ENCODE measurements at places on chromosomes 3 and 15. TPM values are rescaled to one million over a fixed set of nuclear protein-coding genes. Genes with fewer than 3 reads are reported as not detected.
A peak's percentile ranks its signal among the peaks of the same experiment; 100 is the strongest.

ACOX2 gene
- total RNA-seq: 2.2 TPM

DET1 gene
- 5.1 TPM for total RNA-seq

FYTTD1 gene
- total RNA-seq: 69.8 TPM

SUCLG2 gene
- total RNA-seq: 75.2 TPM

KY gene
- not detected for total RNA-seq

PRR20G gene
- total RNA-seq: not detected

MAGI1 gene
- total RNA-seq: 3.5 TPM

LTK gene
- 4.3 TPM for total RNA-seq

ATP8B4 gene
- 0.34 TPM for total RNA-seq

RASL12 gene
- not detected for total RNA-seq

- DNase-seq: peak; percentile 98
Observed at GRCh38 chr15:75043509-75044257, 20.3 kb downstream of the PPCDC start.

GRCh38 chr3:135736740-135737139 lies 228.8 kb upstream of the PPP2R3A start:
- DNase-seq: peak; percentile 15

- DNase-seq: peak; percentile 39
Observed at GRCh38 chr3:119469418-119470189, 841 bp downstream of the POGLUT1 start.

- DNase-seq: no peak
Observed at GRCh38 chr3:193756536-193756935, 163.5 kb downstream of the OPA1 start.

GRCh38 chr3:190303884-190304283 lies 18.4 kb downstream of the CLDN1 start:
- no peak for DNase-seq

DNA sequence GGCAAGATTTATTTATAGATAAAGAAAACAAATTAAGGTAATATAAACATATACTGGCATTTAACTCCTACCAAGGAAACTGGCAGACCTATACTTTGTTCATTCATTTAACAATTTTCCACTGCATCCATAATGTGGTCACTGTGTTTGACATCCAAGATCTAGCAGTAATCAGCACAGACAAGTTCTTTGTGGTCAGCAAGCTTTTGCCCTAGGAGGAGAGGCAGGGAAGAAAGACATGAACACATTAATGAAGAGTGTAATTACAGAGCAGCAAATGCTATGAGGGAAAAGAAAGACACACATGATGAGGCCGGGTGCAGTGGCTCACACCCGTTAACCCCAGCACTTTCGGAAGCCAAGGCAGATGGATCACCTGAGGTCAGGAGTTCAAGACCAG lies 34.4 kb downstream of the SUCLG2 start:
- DNase-seq: no peak

DNA sequence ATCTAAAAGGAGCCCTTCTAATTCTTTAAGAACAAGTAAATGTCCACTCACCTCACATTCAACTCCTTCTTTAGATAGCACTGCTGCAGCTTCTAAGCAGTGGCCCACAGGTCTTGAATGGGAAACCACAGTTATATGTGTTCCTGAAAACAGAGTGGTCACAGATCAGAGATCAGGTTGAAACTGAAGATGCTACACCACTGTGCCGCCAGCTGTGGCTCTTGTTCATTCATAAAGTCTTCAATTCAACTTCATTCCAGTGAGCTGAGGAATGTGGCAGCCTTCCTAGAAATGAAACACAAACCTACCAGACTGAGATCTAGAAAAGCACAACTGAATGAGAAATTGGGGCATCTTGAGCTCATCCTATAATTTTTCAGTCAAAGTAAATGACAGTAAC lies 4.0 kb downstream of the PDHB start:
- no peak for DNase-seq

GRCh38 chr3:48633256-48633655 lies 2.0 kb downstream of the SLC26A6 start:
- DNase-seq: no peak

- DNase-seq: no peak
Observed at GRCh38 chr3:37453393-37454389, 279.3 kb upstream of the LRRFIP2 start.

GRCh38 chr15:81047928-81048327 lies 47.2 kb downstream of the TLNRD1 start:
- DNase-seq: no peak

GRCh38 chr3:48247401-48247811 lies 6.5 kb downstream of the ZNF589 start:
- DNase-seq: peak; percentile 51

DNA sequence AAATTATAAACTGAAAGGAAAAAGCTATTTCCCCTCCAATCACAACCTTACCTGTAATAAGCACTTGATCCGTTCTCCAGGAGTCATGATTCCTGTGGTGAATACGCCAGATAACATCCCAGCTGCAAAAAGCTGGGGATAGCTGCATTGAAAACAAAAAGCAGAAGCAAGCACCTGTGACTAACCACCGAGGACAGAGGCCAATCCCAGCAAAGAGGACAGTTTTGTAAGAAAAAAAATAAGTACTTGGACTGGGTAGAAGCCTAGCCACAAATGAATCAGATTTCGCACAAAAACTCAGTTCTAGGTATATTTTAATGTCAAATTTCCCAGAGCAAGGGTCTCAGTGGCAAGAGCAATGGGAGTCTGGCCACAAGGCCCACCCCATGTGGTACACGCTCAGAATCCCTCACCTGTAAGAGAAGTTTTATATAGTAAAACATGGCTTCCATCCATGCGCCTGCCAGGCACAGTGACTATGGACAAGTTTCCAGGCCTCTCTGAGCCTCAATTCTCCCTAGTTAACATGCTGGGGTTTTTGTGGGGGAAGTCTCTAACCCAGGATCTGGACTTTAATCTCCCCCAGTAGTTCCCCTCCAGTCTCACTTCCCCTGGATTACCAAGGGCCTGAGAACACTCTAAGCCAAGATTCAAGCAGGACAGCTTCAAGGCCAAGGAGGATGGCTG lies 19.2 kb downstream of the SLC25A20 start:
- no peak for DNase-seq

DNA sequence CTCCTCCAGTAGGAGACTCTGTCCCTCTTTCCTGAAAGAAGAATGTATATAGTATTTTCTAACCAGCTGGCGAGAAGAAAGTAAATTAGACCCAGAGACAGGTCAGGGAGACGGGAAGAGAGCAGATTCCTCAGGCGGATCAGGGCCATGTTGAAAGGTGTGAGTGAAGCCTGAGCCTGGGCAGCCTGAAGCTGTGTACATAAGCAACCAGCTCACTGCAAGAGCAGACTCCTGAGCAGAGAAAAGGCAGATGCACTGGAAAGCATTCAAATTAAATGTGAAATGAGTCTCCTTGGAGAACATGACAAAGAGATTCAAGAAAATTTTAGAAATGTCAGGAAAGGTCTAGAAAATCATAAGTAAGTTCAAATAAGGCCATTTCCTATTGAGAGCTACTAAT lies 165.8 kb downstream of the GOLIM4 start:
- no peak for DNase-seq

DNA sequence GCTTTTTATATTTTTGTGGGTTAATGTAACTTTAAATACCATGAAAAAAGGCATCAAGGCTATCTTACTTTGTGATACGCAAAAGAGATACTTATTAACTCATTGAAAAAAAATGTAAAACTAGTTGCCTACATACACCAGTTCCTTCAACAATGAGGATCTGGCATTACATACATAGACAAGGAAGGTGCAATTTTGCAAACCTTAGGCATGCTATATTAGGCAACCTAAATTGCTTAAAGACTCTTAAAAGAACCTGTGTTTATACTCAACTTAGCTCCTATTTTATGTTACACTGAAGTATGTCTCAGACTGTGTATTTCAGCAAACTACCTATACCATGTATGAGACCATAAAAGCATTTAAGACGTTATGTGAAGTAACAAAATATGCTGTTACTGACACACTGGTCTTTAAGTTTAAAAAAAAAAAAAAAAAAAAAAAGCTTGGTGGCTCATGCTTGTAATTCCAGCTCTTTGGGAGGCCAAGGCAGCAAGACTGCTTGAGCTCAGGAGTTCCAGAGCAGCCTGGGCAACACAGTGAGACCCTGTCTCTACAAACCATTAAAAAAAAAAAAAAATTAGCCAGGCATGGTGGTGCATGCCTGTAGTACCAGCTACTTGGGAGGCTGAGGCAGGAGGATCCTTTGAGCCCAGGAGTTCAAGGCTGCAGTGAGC lies 9.1 kb downstream of the TASOR start:
- DNase-seq: no peak

DNA sequence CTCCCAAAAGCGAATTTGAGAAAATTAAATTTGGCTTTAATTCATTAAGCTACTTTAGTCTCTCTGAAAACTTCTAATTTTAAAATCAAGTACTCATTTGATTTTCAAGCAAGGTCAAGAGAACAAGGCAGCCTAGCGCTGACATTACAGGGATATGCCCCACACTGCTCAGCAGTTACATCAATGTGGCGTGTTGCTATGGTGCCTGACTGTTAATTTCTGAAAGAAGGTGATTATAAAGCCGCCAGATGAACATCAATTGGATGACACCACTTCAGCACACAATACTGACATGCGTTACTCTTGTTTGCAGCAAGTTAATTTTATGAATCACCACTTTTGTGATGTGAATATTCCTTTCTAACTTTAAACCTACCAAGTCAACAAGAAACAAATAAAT lies 284.4 kb downstream of the FOXP1 start:
- no peak for DNase-seq

- no peak for DNase-seq
Observed at GRCh38 chr3:23275061-23275460, 71.9 kb downstream of the UBE2E2 start.

DNA sequence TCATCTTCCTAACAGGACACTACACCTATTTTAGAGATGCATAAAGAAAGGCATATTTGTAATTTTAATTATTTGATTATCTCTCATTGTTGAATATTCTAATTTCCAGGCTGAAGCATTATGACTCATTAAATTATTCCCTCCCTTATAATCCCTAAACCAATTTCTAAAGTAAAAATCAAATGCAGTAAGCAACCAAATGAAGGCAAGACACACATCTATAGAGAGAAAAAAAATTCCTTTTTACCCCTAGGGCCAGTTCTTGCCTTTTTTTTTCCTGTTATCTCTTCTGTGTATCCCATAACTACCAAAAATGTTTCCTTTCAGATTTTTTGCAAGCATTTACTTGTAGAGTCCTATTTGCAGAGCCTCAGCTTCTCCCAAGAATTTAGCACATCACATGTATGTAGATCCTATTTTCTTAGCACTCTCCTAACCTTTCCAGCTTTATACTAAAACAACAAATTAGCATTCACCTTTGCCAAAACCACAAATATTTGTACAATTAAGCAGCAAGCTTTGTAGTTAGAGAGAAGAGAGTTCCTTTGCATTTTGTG lies 177.9 kb downstream of the SATB1 start:
- no peak for DNase-seq

- no peak for DNase-seq
Observed at GRCh38 chr3:128825117-128825725, 54.2 kb upstream of the ACAD9 start.

GRCh38 chr3:197175503-197175902 lies 122.9 kb downstream of the DLG1 start:
- no peak for DNase-seq

DNA sequence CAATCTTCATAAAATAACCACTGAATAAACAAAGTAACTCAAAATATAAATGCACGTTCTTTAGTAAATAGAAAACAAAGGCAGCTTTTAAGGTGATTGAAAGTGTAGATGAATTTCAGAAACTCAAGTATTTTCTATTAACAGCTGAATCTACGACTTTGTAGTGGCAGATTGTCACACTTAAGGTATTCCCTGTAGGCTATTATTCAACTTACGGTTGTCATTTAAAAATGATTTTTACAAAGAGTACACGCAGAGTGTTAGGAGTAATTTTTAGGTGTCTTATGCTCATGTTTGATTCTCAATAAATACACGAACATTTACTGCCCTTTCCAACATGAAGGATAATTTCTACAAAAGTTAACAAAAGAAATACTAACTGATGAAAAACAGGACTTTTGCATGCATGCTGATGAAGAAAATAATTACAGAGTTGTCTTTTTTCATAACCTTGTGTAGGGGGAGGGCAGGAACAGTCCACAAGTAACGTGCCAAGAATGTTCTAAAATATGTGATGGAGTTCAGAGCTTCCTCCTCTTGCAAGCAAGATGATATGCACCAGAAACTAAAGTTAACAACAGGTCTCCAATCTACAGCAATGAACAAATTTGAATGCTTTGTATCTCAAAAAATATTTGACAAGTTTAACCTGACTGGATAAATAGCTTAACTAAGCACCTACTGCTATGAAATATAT lies 16.7 kb downstream of the DCBLD2 start:
- peak; percentile 59 for DNase-seq

GRCh38 chr3:158354713-158355112 lies 216.3 kb upstream of the MLF1 start:
- no peak for DNase-seq

DNA sequence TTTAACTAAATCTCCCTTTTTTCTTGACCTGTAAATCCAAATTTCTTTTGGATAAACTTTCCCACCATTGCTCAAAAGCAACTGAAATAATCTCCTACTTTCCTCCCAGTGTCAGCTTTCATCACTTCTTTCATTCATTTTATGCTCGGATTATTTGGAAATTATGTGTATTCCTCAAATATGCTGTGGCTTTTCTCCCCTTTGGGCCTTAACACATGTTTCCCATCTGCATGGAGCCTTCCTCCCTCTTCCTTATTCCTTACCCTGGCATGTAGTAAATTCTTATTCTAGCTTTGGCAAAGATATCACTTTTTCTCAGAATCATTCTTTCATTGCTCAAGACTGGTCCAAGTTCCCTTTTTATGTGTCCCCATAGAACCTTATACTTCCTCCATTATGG lies 41.8 kb upstream of the TUSC7 start:
- no peak for DNase-seq

DNA sequence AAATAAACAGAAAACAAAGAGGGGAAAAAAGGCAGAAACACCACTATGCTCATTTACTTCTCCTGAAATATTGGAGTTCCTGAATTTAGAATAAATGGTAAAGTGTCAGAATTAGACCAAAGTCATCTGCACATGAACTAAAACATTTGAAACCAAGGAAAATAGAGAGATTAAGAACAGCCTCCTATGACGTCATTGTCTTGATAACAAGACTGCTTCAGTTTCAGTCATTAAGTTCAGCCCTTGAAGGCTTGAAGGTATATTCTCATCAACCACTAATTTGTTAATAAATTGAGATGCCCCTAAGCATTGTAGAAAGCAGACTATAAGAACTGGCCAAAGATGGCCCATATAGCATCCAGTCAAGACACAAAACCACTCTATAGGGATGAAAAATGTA lies 2.5 kb downstream of the SUMF1 start:
- no peak for DNase-seq

GRCh38 chr3:85567071-85567676 lies 608.4 kb downstream of the CADM2 start:
- DNase-seq: peak; percentile 48

- DNase-seq: no peak
Observed at GRCh38 chr15:72201391-72201921, 3.9 kb upstream of the GRAMD2A start.

DNA sequence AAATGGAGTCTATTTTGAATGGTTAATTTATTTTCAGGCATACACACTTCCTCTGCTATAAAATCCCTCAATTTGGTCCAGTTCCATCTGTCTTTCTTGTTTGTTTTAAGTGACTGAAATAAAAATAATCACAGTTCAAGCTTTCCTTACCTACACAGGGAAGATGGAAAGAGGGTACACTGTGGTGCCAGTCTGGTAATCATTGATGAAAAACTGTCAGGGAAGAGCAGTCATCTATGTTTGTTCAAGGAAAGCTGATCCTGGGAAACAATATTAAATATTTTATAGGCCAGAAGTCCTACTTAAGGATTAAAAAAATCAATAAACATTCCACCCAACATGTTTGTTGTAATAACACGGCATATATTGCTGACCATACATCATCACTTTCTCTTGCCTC lies 115.2 kb upstream of the KCNMB2 start:
- DNase-seq: no peak
